NCI-H2081 (cell line): ENCODE measurements at places on chromosomes 1 and 21.

GRCh38 chr1:213284626-213285025 lies 233.6 kb downstream of the RPS6KC1 start:
- DNase-seq, result no peak

GRCh38 chr21:41861987-41862386 lies 17.2 kb downstream of the PRDM15 start:
- DNase-seq, result no peak

- no peak for DNase-seq
These were observed 365.5 kb upstream of the SGIP1 start for GRCh38 chr1:66168467-66168887.

DNA sequence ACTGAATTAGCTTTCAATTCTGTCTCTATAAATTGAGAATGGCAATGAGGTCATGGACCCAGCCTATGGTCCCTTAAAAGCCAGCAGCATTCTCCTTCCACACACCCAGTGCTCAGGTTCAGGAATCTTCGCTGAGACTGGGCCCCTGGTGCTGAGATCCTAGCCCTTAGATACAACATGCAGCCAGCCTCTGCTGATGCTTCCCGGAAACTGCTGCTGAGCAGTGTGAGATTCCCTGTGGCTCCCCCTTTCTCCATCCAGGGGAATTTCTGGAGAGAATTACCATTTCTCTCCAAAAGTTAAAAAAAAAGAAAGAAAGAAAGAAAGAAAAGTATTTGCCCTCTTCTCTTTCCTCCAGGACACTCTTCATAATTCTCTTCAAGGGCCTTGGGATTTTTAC lies 31.7 kb upstream of the RALGPS2 start:
- no peak for DNase-seq

DNA sequence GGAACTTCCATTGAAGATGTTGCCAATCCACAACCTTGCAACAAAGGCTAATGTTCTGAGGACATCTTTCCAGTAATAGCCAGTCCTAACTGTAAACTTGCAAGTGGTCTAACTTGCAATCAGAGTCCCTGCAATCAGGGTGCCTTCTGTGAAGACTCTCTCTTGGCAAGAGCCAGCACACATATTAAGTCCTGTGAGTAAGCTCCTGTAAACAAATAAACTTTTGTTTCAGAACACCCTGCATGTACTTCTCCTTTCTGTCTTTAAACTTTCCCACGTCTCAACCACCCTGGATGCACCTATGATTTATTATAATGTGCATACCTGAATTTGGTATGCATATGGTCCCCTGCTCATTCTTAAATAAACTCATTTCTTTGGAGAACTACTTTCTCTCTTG lies 9.1 kb downstream of the GBP7 start:
- DNase-seq, result no peak

GRCh38 chr1:38727684-38728584 lies 131.6 kb downstream of the RRAGC start:
- DNase-seq, result no peak

DNA sequence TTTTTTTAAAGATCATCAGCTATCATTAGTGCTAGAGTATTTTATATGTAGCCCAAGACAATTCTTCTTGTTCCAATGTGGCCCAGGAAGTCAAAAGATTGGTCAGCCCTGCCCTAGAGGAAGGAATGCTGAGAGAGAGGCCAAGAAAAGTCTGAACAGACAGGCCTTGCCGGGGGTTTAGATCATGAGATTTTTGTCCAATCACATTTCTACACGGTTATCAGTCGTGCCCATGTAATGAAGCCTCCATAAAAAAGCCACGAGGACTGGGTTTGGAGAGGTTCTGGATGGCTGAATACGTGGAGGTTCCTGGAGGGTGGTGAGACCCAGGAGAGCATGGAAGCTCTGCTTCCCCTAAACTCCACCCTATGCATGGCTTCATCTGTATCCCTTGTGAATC lies 24.3 kb upstream of the ENO1 start:
- no peak for DNase-seq

GRCh38 chr1:10756842-10757241 lies 39.6 kb downstream of the CASZ1 start:
- no peak for DNase-seq

DNA sequence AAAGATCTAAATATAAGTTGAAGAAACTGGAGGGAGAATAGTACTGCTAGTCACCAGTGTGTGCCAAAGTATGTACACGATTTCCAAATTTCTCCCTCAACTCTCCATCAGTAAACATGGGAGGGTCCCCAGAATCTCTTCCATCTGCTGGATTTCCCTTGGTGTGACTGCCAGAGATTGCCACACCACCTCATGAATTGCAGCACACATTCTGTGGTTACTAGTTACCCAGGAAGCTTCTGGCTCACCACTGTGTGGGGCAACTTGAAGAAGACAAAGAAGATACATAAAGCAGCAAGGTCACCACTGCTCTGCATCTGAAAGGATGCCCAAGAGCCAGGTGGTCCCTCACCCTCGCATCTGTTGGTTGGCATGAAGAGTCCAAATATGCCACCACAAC lies 191.7 kb upstream of the ESRRG start:
- no peak for DNase-seq

DNA sequence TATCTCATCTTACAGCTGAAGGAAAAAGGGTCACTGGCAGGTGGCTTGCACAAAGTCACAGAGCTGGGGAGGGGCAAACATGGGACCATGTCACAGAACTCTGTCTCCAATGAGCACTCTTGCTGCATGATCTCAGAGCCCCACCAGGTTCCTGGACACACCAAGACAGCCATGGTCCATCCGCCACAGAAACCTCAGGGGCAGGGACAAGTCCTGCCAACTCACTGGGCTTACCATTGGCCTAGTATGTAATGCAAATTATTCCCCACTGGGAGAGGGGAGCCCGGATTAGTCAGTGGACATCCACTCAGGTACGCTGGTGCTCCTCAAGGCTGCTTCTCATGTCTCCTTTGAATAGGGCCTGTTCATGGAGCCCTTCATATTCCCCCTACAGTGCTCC lies 14.2 kb downstream of the S100A7A start:
- no peak for DNase-seq

- DNase-seq, result no peak
These were observed 164.7 kb downstream of the CLIC6 start for GRCh38 chr21:34833465-34833864.

GRCh38 chr1:231201375-231201978 lies 39.5 kb upstream of the GNPAT start:
- no peak for DNase-seq

- DNase-seq, result no peak
These were observed 4.5 kb downstream of the PRELP start for GRCh38 chr1:203480084-203480483.

- DNase-seq, result no peak
These were observed 19.4 kb downstream of the PRPF38A start for GRCh38 chr1:52423771-52424170.

DNA sequence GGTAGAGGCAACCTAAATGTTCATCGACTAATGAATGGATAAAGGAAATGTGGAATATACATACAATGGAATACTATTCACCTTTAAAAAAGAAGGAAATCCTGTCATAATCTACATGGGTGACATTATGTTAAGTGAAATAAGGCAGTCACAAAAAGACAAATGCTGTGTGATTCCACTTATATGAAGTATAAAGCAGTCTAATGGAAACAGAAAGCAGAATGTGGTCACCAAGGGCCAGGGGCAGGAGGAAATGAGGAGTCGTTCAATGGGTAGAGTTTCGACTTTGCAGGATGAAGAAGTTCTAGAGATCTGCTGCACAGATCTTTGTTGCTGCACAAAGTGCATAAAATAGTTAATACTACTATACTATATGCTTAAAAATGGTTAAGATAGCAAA lies 7.8 kb downstream of the DIPK1A start:
- DNase-seq, result no peak

DNA sequence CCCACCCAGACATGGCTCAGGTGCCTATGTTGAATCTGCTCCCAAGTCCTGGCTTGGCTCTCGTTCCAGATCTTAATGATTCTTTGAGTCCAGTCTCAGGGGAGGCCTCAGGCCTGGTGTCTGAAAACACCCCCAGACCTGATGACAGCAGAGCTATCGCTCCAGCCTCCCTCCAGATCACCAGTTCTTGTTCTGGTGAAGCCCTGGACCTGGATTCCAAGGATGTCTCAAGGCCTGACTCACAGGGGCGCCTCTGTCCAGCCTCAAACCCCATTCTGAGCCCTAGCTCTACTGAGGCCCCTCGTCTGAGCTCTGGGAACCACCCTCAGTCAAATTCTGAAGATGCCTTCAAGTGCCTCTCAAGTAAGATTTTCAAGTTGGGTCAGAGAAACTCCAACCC lies 11.4 kb downstream of the MROH7 start:
- DNase-seq, result no peak

GRCh38 chr1:55781944-55782482 lies 566.8 kb upstream of the USP24 start:
- DNase-seq, result no peak

DNA sequence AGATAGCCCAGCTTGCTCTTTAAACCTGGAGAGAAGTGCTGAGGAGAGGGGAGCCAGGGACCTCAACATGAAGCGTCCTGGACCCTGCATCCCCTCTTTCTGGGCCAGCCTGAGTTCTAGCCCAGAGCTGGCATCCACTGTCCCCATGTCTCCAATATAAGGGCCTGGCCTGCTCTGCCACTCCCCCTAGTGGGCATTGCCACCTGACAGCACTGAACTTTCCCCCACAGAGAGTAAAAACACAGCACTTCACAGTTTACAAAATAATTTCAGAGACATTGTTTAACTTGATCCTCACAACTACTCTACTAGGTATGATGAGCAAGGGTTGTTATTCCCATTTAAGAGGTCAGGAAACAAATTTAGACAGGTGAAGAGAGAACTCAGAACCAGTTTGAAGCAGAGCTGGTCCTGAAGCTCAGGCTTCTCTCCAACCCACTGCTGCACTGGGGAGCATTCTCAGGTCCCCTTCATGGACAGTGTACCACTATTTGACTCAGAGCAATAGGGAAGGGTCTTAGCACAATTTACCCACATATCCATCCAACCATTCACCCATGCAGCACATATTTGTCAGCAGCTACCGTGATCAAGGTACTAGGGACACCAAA lies 151.2 kb downstream of the DMRTA2 start:
- DNase-seq, result peak; percentile 68

- DNase-seq, result no peak
These were observed 393.8 kb downstream of the OMA1 start for GRCh38 chr1:58152697-58153096.
